Right atrium auricular region (tissue), 2 donors: ENCODE measurements at places on chromosomes 6 and 20. TPM values are rescaled to one million over a fixed set of nuclear protein-coding genes. Genes with fewer than 3 reads are reported as not detected.
A peak's percentile ranks its signal among the peaks of the same experiment; 100 is the strongest.

- no peaks in the 10 kb centered on the region for H3K4me1 ChIP-seq
- no peak for DNase-seq
- H3K27ac ChIP-seq = no peak overlapping the region
- no peak overlapping the region for H3K4me3 ChIP-seq
Observed at GRCh38 chr6:48183178-48183577, 72.2 kb upstream of the PTCHD4 start.

DNA sequence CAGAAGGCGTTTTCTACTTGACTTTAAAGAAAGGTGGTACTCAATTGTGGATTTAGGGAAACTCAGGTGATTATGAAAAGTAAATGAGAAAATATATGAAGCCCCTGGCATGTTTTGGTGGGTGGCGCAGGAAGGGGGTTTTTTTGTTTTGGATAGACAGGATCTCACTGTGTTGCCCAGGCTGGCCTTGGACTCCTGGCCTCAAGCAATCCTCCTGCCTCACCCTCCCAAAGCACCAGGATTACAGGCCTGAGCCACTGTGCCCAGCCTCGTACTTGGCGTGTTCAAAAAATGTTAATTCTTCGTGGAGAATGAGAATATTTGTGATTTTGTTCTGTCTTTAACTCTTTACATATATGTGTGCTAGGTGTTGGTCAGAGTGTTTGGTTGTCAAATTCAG is 32.1 kb upstream of the C20orf144 start:
- no peak for DNase-seq
- H3K4me1 ChIP-seq = no peaks in the 10 kb centered on the region
- no peak overlapping the region for H3K4me3 ChIP-seq
- peaks cover 50% of the 10 kb centered on the region for H3K36me3 ChIP-seq
- H3K27ac ChIP-seq = no peak overlapping the region

GRCh38 chr20:40686434-40686882 is 2.6 kb downstream of the MAFB start:
- no peaks in the 10 kb centered on the region for H3K4me1 ChIP-seq
- no peaks in the 10 kb centered on the region for H3K36me3 ChIP-seq
- H3K27ac ChIP-seq = peak overlapping the region; percentile 88
- DNase-seq = no peak
- peak overlapping the region; percentile 55 for H3K4me3 ChIP-seq
- H3K27me3 ChIP-seq = peaks cover 9% of the 10 kb centered on the region

Gene LSM14B
- 26.8 TPM for total RNA-seq

- H3K4me3 ChIP-seq = no peak overlapping the region
- no peaks in the 10 kb centered on the region for H3K36me3 ChIP-seq
- DNase-seq = no peak
- H3K27me3 ChIP-seq = no peaks in the 10 kb centered on the region
- H3K27ac ChIP-seq = no peak overlapping the region
Observed at GRCh38 chr6:134870677-134871498, 79.0 kb downstream of the ALDH8A1 start.

DNA sequence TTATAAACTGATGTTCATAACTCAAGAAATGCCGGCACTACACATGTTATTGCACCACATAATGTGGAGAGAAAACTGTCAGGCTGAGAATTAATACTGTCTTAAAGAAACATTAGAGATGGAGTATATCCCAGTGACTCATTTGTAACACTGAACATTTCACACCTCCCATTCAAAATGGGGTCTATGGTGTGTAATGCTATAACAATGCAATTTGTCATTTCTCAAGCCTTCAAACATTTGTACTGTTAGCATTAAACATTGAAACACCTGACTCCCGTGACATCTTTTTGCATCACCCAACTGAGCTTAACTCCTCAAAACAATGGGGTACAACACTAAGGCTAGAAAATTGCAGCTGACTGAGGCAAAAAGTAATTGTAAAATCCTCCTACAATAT is 151.7 kb downstream of the DST start:
- no peaks in the 10 kb centered on the region for H3K4me1 ChIP-seq
- H3K36me3 ChIP-seq = peaks cover 54% of the 10 kb centered on the region
- no peak overlapping the region for H3K27ac ChIP-seq
- no peak for DNase-seq
- H3K27me3 ChIP-seq = no peaks in the 10 kb centered on the region

Gene HMGN3
- 152 TPM for total RNA-seq

GRCh38 chr6:112620812-112621569 is 273.9 kb downstream of the RFPL4B start:
- H3K4me1 ChIP-seq = no peaks in the 10 kb centered on the region
- no peak for DNase-seq
- H3K4me3 ChIP-seq = no peak overlapping the region
- H3K36me3 ChIP-seq = no peaks in the 10 kb centered on the region
- H3K27ac ChIP-seq = no peak overlapping the region

GRCh38 chr6:33147807-33148666 is 44.2 kb downstream of the COL11A2 start:
- H3K27ac ChIP-seq = no peak overlapping the region
- H3K27me3 ChIP-seq = no peaks in the 10 kb centered on the region
- H3K36me3 ChIP-seq = no peaks in the 10 kb centered on the region
- no peak overlapping the region for H3K4me3 ChIP-seq
- DNase-seq = no peak

Gene PSMB9
- 10.9 TPM for total RNA-seq

Gene PPP1R3G
- total RNA-seq = 16.4 TPM

DNA sequence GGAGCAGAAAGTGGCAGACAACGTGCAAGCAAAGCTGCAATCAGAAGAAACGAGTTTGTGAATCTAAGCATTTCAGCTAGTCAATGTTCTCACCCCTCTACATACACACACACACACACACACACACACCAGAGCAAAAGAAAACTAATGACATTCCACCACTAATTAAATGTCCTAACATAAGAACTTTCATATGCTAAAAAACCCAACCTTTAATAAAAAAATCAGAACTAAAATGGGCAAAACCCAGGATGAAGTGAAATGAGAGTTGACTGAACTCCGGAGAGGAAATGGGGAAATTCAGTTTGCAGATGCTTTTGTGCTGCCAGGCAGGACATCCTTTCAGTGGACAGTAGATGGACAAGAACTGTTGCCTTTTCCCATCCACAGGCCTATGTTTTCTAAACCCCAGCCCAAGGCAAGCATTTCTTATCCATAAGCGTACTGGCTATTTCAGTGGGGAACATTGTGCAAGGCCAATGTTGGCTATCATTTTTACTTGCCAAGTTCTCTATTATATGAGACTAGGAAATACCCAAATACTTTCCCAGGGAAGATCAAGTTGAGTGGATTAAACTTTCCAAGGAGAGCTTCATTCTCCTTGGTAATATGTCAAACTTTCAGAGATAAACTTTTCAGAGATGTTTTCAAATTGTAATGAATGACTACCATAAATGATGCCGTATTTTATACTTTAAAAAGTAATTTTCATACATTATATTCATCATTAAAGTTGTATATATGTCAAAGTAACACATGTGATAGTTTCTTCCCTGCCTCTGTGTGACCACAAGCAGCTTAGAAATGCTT is 27.3 kb downstream of the RIN2 start:
- H3K4me3 ChIP-seq = peak overlapping the region; percentile 14
- no peaks in the 10 kb centered on the region for H3K36me3 ChIP-seq
- peaks cover 54% of the 10 kb centered on the region for H3K4me1 ChIP-seq
- H3K27ac ChIP-seq = peak overlapping the region; percentile 83

DNA sequence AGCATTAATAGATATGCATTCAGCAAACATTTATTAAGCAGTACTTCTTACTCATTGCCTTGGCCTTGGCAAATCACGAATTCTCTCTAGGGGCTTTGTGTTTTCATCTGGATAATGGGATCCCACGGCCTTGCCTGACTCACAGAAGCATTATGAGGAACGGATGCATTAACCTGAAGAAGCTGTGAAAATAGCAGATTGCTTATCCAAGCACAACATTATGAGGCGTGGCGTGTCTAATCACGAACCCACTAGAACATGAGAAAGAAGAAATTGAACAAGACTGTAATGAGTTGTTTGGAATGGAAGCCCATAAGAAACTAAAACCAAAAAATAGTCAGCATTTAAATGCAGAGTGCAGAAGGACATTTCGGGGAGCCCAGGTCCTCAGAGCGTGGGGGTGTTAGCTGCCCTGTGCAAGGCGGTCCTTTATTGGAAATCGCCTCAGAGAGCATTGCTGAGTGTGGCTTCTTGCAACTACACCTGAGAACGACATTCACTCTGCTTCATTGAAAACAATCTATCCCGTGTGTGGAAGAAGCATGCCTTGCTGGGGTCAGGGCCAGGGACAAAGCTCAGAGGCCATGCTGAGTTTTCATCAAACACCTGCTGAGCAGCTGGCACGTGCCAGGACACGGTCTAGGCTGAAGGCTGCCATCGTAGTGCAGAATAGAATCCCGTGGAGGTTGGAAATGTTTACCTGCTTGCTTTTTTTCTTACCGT is 179.9 kb downstream of the ZDHHC14 start:
- no peaks in the 10 kb centered on the region for H3K4me1 ChIP-seq
- DNase-seq = no peak
- no peak overlapping the region for H3K27ac ChIP-seq
- no peaks in the 10 kb centered on the region for H3K27me3 ChIP-seq

Gene EEF1A2
- total RNA-seq = 797 TPM

Gene ACSS1
- total RNA-seq = 26.4 TPM

DNA sequence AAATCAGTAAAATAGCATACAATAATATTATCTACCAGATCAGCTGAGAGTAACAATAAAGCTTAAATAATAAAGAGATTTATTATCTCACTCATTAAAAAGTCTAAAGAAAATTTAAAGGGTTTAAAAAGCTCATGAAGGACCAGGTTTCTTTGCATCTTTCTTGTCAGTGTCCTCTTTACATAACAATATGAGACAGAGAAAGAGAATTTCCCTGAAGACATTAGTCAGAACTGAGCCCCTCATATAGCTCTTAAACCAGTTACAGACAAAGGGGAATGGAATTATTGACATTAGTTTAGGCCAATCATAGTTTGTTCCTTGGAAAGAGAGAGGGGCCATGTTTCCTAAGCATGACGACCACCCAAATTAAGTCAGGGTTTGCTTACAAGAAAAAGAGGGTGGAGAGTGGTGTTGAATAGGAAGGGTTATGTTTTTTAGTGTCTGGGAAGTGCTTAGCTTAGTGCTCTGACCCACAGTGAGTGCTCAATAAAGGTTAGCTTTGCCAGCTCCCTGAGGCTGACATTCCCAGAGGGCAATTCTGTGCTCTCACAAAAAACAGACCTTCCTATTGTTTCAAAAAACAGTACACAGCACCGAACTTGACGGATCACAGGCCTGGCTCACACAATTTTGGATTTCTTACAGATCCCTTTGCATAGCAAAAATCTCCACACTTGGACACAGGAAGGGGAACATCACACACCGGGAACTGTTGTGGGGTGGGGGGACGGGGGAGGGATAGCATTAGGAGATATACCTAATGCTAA is 3.6 kb upstream of the PLCB1 start:
- H3K27me3 ChIP-seq = no peaks in the 10 kb centered on the region
- no peak overlapping the region for H3K4me3 ChIP-seq
- H3K27ac ChIP-seq = no peak overlapping the region
- H3K36me3 ChIP-seq = no peaks in the 10 kb centered on the region

GRCh38 chr6:14344486-14344885 is 226.9 kb downstream of the CD83 start:
- no peaks in the 10 kb centered on the region for H3K27me3 ChIP-seq
- H3K4me3 ChIP-seq = no peak overlapping the region
- H3K36me3 ChIP-seq = no peaks in the 10 kb centered on the region
- DNase-seq = no peak
- no peak overlapping the region for H3K27ac ChIP-seq

GRCh38 chr20:44477151-44477550 is 1.5 kb downstream of the TTPAL start:
- H3K36me3 ChIP-seq = peaks cover 16% of the 10 kb centered on the region
- no peak for DNase-seq
- no peak overlapping the region for H3K4me3 ChIP-seq
